Activated B cell treated with CpG ODN at 0.5 μM for 24 hours (primary cell): ENCODE measurements at places on chromosomes 5 and 9. TPM values are rescaled to one million over a fixed set of nuclear protein-coding genes. Genes with fewer than 3 reads are reported as not detected.

Gene TUBB4B
- 182 and 197 TPM in 2 replicates for total RNA-seq

Gene PCDHGC3
- total RNA-seq = 2.6 and 3.3 TPM in 2 replicates

Gene KIF20A
- total RNA-seq = 0.40 and 0.44 TPM in 2 replicates

Gene MARCHF11
- total RNA-seq = not detected in 2 replicates

Gene PDCD1LG2
- total RNA-seq = 2.1 and 2.8 TPM in 2 replicates

Gene BTNL9
- total RNA-seq = 24.3 and 27.6 TPM in 2 replicates

Gene BAAT
- not detected in 2 replicates for total RNA-seq

Gene SAXO1
- total RNA-seq = 0.02 TPM in 1 of 2 replicates, not detected in the other

Gene NDST1
- total RNA-seq = 5.7 and 8.1 TPM in 2 replicates

Gene TARS1
- total RNA-seq = 176 and 180 TPM in 2 replicates

Gene MEIKIN
- not detected in 2 replicates for total RNA-seq

Gene MCIDAS
- not detected in 2 replicates for total RNA-seq

Gene SPATA31E1
- total RNA-seq = not detected in 2 replicates

Gene C7
- total RNA-seq = not detected in 2 replicates

Gene ALDH1A1
- total RNA-seq = not detected in 2 replicates

Gene DOK3
- 82.5 and 88.5 TPM in 2 replicates for total RNA-seq
